Activated CD4-positive, alpha-beta memory T cell treated with anti-CD3 and anti-CD28 coated beads, Interleukin-2, amount 10 ng/mL, durations not matched to agents 7 days and 5 days (primary cell): ENCODE measurements at places on chromosomes 16 and 17.

GRCh38 chr17:74430706-74431567, 951 bp upstream of the GPRC5C start:
- no peaks in the 10 kb centered on the region for H3K36me3 ChIP-seq
- H3K4me1 ChIP-seq = peaks cover 13% of the 10 kb centered on the region
- peaks cover 66% of the 10 kb centered on the region for H3K27me3 ChIP-seq
- H3K27ac ChIP-seq = no peak overlapping the region
- DNase-seq = no peak

DNA sequence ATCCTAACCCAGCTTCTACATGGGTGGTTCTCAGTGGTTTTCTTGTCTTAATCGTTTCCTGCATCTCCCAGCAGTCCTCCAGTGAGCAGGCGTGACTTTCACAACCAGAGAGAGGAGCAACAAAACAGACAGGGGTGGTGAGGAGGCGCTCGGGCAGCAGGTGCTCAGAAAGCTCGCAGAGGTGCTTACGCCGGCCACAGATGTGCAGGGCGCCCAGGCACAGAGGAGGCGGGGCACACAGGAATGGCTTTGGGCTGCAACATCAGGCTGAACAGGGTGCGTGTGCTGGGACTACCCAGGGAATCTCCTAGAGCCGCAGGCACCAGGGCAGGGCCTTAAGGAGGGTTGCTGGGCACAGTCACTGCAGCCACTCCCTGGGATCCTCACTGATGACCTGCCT, 32.6 kb downstream of the KLHDC4 start:
- H3K36me3 ChIP-seq = peaks cover 35% of the 10 kb centered on the region
- H3K27me3 ChIP-seq = no peaks in the 10 kb centered on the region
- H3K27ac ChIP-seq = peak overlapping the region; percentile 19

DNA sequence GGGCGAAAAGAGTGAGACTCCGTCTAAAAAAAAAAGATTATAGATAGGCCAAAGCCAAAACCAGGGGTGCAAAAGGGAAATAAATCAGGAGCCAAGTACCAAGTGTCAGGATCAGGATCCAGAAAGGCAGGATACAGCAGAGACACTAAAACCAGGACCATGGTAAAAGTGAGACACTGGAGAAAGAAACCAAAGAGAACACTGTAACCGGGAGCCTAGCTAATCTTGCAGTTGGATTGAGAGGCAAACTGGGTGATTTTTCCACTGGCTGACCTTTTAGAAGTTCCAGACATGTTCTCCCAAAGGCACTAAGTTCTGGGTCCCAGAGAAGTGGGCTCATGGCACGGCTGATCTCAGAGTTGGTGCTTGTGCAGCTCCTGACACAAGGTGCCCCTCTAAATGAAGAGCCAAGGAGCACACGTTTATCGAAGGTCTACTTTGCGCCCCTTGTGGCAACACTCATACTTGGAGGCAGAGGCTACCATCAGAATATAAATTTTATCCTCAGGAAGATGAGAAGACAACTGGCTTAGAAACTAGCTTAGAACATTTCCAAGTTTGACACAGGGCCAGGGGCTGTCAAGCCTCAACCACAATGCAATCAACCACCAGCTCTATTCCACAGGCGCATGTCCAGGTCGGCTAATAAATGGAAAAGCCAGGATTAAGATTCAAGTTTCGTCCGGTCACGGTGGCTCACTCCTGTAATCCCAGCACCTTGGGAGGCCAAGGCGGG, 27.5 kb upstream of the HELZ start:
- H3K4me1 ChIP-seq = peaks cover 2% of the 10 kb centered on the region
- no peak overlapping the region for H3K27ac ChIP-seq
- H3K27me3 ChIP-seq = no peaks in the 10 kb centered on the region

DNA sequence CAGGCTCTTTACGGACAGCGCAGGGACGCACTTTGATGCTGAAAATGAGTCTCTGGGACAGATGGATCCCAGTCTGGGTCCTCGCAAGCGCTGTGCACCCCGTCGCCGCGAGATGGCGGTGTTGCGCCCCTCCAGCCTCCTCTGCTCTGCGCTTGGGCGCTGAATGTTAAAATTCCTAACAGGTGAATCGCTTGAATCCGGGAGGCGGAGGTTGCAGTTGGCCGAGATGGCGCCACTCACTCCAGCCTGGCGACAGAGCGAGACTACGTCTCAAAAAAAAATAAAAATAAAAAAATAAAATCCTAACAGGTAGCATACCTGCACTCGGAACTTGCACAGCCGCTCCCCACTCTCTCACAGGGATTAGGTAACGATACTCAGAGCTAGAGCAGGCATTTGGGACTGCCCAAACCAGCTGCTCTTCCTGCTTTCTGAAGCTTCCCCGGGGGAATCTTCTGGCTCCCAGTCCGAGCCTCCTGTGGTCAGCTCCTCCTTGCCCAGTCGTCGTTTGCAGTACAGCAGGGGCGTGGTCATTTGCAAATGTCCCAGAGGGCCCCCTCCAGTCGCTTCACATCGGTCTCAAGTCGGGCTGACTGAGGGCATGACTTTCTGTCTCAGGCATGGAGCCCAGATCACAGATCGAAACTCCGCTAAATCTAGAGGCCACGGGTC, 26.2 kb upstream of the OSGIN1 start:
- DNase-seq = peak; percentile 66
- H3K27me3 ChIP-seq = no peaks in the 10 kb centered on the region
- no peaks in the 10 kb centered on the region for H3K36me3 ChIP-seq
- H3K4me3 ChIP-seq = no peak overlapping the region
- no peaks in the 10 kb centered on the region for H3K4me1 ChIP-seq
- no peak overlapping the region for H3K27ac ChIP-seq
